LNCaP clone FGC (cell line): ENCODE measurements at places on chromosomes 5 and 9.

DNA sequence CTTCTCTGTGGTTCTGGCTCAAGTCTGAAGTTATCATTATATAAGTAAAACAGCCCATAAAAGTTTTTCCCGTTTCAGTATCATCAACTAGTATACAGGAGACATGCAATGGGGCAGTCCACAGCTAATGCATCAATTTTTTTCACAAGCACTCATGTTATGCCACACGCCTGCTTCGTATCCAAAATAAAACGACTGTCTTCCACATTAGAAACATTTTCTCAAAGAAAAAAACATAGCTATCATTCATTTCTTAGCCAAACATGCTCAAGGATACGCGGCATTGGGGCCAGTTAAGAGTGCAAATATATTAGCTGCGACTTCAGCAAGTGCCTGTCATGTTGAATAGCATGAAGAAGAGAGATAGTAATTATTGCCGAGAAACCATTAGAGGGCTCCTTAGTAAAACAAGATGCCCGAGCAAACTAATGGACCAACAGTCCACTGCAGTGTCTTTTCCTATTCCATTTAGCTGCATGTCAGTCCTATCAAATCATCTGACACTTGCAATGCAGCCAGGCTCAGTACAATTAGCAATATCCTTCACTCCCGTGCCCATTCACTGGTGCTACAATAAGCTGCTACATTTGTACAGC, 68.5 kb downstream of the BNC2 start:
- DNase-seq: no peak

DNA sequence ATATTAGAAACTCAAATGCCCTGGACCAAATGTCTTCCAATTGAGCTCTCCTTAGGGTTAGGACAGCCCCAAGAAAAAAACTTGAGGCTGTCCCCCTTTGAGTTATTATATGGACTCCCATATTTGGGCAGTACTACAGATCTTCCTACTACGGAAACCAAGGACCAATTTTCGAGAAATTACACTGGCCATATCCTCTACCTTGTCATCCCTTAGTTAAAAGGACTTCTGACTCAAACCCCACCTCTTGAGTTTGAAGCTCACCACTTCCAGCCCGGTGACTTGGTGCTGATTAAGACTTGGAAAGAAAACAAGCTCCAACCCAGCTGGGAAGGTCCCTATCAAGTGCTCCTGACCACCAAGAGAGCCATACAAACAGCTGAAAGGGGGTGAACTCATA, 497.0 kb upstream of the GRAMD2B start:
- no peak for DNase-seq

DNA sequence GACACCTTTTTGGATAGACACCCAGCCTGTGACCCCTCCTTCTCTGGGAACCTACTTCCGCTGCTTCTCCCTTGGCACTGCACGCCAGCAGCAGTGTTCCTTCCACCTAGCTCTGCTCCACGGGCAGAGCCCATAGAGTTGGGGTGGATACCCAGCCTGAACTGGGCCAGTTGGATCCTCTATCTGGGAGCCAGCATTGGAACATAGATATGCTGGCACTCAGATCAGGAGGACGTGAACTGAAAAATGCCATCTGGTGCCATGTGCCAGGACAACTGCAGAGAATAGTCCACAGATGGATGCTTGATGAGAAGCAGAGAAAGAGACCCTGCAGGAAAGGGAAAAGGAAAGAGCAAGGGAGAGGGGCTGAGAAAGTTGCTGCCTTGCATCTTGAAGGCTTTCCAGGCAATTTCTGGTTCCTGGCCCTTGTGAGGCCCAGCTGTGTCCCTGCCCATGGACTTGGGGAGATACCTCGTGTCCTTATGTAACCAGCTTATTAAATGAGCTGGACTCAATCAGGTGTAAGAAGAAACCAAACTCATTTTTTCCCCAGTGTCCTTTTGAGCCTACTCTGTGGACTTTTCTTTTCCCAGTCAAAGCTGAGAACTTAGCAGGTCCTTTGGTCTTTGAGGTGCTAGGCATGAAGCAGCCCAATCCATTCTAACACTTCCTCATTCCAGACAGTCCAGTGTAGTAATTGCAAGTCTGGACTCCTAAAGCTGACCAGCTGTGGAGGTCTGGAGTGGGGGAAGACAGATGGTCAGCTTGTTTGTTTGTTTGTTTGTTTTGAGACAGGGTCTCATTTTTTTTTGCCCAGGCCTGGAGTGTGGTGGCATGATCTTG, 39.1 kb downstream of the ANGPTL2 start:
- no peak for DNase-seq

GRCh38 chr5:177432143-177432838, 5.8 kb downstream of the GRK6 start:
- DNase-seq: no peak

DNA sequence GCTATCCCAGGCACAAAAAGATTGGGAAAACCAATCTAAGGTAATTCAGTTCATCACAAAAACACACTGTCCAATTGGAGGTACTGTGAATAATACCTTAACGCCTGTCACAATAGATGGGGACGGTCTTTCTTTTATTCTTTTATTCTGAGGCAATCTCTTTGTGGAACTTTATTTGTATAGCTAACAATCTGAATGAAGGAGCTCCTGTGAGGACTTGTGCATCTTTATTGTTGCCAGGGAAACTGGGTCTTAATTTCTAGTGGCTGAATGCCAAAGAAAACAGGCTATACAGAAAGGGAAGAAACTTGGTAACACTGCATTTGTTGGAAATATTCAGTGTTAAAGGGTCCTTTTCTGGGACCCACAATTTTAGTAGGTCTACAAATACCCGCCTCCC, 546.9 kb upstream of the C9orf72 start:
- no peak for DNase-seq

DNA sequence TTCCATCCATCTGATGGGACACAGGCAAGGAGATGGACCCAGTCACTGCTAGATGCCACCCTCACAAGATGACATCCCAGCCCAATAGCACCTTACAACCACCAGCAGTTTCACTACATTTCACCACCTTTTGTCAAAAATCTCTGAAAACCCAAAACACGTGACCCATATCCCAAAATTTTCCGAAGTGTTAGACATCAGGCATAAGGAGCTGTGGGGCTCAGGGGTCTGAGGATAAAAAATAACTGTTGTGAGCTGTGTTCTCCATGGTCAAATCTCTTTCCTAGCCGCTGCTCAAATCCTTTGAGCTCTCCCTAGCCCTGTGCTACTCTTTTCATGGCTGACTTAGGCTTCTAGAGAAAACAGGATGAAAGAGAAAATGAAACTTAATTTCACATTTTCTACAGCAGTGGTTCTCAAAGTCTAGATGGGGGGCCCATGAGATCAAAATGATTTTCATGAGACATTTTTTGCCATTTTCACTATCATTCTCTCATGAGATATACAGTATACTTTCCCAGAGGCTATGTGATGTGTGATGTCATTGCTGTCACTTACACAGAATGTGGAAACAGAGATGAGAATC, 40.7 kb downstream of the TIMD4 start:
- DNase-seq: no peak

GRCh38 chr9:99814359-99814758, 7.3 kb upstream of the NR4A3 start:
- no peak for DNase-seq

GRCh38 chr9:19232823-19233194, 2.3 kb downstream of the DENND4C start:
- peak; percentile 67 for DNase-seq
